ENCODE measurements at places on chromosomes 5 and 9.

- DNase-seq: no peak
Measured at GRCh38 chr9:107569174-107569573, 79.6 kb upstream of the KLF4 start.

DNA sequence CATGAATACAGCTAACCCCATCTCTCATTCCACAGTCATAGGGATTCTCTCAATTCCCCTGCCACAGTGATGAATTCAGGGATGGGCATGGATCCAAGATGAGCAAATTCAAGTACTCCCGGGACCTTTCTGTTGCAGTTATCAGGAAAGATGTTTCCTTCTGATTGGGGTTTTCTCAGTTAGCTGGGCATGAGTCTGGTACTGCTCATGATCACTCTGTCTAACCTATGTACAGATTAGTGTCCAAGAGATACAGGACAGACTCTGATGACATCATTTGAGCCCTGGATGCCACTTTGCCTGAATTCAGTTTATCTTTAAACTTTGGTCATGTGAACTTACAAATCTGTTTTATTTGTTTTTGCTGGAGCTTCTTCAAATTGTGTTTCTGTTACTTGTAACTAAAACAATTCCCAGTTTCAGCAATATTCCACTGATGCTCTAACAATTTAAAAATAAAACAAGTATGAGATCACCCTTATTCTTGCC is 257.7 kb upstream of the KLF9 start:
- DNase-seq: no peak

DNA sequence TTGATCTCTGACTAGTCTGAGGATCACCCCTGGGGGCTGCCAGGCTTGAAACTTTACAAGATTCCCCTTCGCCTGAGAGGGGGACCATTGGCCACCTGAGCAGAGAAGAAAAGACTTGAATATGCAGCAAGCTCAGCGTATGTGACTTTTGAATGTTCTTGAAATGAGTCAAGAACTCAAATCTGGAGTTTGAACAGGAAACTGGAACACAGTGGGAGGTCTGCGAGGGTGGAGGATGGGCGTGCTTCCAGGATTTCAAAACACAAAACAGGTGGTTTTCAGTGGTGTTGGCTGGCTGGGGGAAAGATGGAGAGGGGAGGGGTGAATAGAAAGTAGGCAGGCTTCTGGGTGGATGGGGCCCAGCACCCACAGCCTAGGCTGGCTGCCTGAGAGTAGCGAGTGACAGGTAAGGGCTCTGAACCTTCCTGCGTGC is 40.6 kb downstream of the TMEM174 start:
- no peak for DNase-seq

DNA sequence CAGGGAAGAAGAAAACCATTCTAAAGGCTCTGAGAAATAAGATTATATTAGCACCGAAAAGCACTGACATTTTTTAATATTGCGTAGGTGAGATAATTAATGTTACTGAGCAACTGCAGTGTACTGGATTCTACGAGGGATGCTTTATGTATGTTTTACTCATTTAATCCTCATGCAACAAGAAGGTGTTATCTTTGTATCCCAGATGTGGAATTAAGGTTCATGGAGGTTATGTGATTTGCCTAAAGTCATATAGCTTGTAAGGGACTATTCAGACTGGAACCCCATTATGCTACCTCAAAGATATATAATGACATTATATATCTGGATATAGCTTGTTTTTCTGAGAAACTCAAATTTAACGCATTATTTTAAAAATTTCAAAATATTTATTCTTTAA is 2.5 kb downstream of the FBXO4 start:
- DNase-seq: no peak

- DNase-seq: no peak
Measured at GRCh38 chr9:123990427-123990826, 21.1 kb upstream of the LHX2 start.

GRCh38 chr5:167800427-167800826 is 491.0 kb upstream of the WWC1 start:
- no peak for DNase-seq

GRCh38 chr5:10552183-10553143 is 11.4 kb upstream of the ANKRD33B start:
- no peak for DNase-seq

DNA sequence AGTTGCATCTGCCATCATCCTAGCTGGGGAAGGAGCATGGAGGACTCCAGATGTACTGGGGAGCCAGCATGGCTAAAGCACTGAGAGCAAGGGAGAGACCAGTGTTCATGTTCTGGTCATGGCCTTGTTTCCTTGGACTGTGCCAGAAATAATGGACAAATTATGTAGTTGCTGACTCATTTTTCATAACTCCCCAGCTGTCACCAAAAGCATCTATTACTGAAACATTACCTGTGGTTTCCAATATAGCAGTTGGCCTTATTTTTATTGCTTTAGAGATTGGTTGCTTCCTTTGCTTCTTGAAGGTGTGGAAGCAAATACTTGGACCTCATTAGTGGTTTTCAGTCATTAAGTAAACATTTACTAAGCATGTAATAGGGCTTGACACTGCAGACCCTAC is 11.3 kb downstream of the RALGPS1 start:
- no peak for DNase-seq

GRCh38 chr9:127940593-127940992 is 2.9 kb upstream of the DPM2 start:
- DNase-seq: no peak
